ENCODE measurements at places on chromosomes 5 and 9.
A peak's percentile ranks its signal among the peaks of the same experiment; 100 is the strongest.

GRCh38 chr9:90970608-90971007 is 169.0 kb downstream of the SYK start:
- no peak for DNase-seq

- no peak for DNase-seq
Observed at GRCh38 chr9:102405218-102405867, 589.8 kb upstream of the CYLC2 start.

DNA sequence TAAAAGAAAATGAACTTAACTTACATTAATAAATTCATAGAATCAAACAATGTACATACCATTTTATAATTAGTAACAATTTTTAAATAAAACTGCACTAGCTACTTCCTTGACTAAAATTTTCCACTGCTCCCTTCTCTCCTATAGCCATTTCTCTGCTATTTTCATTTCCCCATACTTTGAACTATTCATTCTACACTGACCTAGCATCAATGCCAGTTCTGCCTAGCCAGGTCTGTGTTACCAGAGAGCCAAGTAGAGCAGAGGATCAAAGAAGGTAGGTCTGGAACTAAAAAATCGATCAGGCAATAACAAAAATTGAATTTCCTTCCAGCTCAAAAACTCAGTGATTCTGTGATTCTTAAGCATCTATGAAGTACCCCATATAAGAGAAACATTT is 84.5 kb downstream of the ERMP1 start:
- no peak for DNase-seq

DNA sequence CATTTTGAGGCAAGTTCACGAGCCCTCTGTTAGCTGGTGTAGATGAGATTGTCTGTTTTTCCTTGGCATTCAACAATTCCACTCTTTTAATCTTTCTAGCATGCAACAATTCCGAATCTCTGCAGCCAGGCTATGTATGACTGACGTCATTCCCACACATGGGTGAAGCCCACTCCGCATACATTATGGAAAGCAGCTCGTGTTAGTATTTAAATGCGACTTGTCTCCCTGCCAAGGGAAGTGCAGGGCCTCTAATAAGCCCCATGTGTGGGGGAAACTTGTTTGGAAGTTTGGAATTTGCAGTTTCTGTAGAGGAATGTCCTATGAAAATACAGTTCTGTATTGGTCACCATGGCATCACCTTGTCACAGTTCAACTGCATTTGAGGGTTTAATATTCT is 146.0 kb upstream of the FBXL7 start:
- DNase-seq = no peak

DNA sequence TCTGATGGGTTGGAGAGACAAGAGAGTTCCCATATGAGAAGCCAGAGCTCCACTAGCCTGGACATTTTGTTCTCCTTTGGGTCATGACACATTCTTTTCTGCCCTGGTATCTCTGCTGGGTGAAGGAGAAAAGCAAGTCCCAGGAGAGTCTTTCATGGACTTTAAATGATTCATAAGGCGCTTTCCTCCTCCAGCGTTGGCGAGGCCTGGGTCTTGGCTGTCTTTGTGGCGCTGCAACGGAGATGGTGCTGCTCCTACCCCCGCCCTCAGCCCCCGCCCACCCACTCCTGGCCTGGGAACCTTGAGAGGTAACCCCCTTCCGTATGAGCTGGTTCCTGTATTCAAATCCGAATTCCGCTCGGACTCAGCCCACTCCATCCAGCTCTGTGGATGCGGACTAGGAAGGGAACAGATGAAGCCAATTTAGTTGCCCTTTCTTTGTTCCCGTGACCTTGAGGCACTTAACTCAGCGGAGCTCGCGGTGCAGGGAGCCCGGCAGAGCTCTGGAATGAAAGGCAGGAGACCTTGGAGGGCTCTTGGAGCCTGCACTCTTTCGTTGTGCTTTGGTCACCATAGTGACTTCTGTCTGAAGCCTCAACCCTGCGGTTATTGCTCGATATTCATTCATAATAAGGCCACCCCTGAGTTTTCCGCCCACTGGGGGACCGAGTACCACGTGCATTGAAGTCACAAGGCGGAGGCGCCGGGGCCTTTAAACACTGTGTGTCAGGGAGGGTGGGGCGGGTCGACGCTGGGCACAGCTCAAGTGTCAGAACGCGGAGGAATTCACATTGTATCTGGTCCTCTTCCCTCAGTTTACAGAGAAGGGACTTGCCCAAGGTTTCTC is 14.0 kb upstream of the PWWP2A start:
- peak; percentile 39 for DNase-seq

DNA sequence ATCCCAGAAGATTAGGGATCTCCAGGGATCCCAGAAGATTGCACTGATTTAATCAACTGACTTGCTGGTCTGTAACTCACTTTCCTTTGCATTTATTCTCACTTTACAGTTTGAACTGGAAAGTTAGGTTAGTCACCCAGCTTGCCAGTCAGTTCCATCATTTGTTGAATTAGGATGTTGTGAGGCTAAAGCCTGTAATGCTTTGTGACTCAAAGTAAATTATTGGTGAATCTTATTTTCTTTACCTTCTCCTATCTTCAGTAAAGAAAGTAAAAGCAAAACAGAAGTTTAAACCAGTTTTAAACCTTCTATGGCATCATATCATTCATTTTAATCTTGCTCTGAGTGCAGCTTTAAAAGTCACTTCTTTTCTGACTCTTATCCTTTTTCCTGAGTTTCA is 85.8 kb downstream of the SLC44A1 start:
- DNase-seq = no peak

DNA sequence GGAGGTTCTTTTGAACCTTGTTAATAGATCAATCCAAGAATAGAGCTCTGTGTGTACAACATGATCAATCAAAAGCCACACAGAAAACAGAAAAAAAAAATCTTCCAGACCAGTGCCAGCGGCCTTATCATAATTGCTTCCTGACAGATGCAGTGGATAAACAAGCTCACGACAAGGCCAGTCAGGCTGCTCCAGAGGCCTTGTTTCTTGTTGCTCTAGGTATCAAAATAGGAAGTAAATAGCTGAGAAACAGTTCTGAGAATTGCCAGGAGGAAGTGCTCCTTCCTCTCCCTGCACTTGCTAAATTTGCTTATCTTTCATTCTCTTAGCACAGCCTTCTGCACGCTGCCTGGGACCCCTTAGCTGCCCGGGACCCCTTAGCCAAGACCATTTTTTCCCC is 199.0 kb upstream of the TARS1 start:
- no peak for DNase-seq

DNA sequence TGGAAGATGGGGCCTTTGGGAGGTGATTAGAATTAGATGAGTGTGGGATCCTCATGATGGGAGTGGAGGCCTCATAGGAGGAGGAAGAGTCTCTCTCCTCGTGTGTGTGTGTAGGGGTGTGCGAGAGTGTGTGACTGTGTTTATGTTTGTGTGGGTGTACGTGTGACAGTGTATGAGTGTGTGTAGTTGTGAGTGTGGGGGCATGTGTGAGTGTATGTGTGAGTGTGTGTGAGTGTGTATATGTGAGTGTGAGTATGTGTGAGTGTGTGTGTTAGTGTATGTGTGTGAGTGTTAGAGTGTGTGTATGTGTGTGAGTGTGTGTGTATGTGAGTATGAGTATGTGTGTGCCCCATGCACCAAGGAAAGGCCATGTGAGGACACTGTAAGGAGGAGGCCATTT is 68.2 kb upstream of the SMIM15 start:
- DNase-seq = no peak

- DNase-seq = no peak
Observed at GRCh38 chr9:3238236-3238635, 287.6 kb downstream of the RFX3 start.

GRCh38 chr5:131671409-131671808 is 36.4 kb upstream of the RAPGEF6 start:
- DNase-seq = no peak

DNA sequence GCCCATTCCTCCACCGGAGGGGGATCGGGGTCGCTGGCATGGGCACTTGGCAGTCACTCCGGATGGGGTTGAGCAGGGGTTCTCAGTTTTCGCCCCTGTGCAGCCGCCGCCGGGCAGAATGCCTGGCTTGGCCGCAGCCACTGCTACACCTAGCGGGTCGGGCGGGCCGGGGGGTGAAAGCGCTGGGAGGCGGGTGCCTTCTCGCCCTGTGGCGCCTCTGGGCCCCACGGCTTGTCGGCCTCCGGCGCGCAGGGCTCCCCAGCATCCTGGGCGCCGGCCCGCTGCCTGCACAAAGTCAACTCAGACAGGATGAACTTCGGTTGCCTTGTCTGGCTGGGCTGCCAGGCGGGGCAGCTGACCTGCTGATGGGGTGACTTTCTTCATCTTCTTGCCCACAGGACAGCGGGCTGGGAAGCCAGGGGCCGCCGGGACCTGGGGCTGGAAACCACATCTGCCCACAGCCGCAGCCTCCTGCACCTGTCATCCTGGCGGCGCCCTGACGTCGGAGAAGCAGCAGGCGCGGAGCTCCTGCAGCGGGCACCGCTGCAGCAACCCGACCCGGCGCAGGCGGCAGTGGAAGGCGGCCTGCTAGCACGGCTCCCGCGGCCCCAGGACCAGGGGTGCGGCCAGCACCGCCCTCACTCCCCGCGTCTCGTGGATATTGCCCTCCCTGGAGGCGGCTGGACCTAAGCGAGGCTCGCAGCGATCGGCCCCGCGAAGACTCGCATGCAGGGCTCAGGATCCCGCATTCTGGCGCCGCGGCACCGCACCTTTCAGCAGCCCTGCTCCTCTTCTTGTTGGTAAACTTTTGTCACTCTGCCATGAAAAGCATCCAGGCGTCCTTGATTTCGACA is 1.3 kb upstream of the ANKRD18A start:
- DNase-seq = peak; percentile 28

DNA sequence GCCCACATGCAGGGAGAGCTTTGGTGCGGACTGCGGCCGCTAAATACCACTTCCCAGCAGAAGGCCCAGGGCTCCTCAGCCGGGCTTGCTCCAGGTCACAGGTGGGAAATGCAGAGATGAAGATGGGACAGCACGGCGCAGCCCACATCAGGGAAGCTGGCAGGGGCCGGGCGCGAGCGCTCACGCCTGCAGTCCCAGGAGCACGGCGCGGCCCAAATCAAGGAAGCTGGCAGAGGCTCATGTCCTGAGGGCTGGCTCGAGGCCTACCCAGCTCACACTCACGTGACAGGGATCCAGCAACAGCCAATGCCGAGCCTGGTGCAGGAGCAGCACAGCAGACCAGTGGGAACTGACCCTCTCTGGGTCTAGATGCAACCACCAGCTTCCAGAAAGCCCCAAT is 16.3 kb downstream of the LPCAT1 start:
- no peak for DNase-seq

- DNase-seq = no peak
Observed at GRCh38 chr5:144504929-144505577, 334.4 kb downstream of the KCTD16 start.

DNA sequence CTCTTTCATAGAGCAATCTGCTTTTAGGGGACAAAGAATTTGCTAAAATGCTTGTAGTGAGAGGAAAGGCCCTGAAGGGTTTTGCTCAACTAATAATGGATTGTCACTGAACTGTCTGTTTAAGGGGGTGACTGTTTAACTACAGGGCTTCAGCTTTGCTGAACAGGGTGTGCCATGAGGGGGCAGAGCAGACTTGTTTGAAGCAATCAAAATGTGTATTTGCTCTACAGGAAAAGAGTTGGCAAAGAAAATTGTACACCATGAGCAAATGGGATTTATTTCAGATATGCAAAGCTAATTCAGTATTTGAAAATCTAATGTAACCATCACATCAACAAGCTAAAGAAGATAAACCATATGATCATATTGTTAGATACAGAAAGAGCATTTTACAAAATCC is 154.3 kb downstream of the GABRG2 start:
- no peak for DNase-seq

- no peak for DNase-seq
Observed at GRCh38 chr5:38529955-38530646, 26.3 kb downstream of the LIFR start.

DNA sequence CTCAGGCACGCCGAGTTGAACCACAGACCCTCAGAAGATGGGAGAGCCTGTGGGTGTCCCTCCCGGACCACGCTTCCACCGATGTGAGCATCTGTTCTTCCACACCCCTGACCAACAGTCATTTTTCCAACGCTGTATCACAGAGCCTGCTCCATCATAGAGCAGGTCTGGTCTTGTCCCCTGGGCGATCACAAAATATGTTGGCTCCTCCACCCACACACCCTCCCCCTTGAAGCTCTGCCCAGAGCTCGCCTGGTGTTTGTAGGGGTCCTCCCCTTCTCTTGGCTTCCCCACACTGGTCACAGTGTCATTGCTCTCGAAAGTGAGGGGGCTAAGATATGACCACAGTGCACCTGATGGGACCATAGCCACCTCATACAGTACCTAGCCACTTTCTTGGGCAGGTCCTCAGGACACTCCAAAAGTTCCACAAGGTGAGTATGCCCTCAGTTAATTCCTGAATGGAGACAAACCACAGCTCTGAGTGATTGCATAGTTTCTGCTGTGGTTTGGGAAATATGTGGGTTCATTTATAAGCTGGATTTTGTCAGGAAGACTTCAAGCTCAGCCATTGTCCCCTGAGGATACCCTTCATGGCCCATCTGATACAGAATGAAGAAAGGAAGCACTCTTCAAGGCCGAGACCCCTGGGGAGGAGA is 3.5 kb upstream of the ZNF618 start:
- no peak for DNase-seq

GRCh38 chr5:43702815-43703214 is 99.8 kb downstream of the NNT start:
- DNase-seq = no peak

GRCh38 chr5:9547122-9547947 is 1.5 kb upstream of the SEMA5A start:
- no peak for DNase-seq

DNA sequence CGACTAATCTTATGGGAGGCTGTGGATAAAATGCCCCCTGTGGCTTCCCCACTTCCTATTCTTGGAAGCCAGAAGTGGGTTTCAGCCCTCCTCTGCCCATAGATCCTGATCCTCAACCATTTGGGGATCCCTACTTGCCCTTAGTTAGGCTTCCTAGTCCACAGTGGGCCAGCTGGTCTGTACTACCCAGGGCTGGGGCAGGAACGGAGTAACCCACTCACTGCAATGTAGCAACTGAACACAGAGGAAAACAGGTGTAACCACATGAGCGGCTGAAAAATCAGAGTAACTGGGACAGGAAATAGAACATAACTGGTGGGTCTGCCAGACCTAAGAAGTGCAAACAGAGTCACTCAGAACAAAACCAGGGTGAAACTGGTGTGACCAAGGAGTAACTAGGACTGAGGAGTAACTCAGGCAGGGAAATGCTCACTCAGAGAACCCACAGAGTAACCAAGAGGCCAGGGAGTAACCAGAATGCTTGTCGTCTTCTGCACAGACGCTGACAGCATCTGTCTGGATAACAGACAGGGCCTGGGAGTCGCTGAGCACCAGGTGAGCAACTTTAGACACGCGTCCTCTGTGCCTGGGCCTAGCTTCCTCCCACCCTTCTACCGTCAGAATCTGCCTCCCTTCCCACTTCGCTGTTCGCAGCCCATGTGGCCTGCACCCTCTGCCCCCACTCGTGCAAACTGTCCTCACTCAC is 1.0 kb downstream of the AQP3 start:
- no peak for DNase-seq
